ENCODE measurements at places on chromosomes 7 and 10. TPM values are rescaled to one million over a fixed set of nuclear protein-coding genes. Genes with fewer than 3 reads are reported as not detected.

- DNase-seq: no peak
Observed at GRCh38 chr7:157670490-157671357, 333.9 kb downstream of the DNAJB6 start.

Gene RNF133
- polyA plus RNA-seq: 0.22 TPM

DNA sequence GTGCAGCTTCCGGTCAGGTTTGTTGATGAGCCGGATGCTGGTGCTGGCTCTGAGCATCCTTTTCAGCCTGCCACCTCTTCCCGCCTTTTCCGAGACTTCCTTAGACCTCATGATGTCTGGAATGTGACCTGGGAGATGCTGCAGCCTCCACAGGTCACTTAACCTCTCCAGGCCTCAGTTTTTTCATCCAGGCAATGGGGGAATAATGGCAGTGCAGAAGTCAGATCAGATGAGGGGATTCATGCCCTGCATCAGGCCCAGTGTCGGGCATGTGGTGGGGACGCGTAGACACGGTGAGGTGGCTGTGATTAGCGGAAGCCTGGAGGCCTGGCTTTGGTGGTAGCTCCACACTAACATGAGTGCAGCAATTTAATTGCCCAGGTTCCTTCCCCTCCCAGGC is 24.6 kb downstream of the PFKFB3 start:
- no peak for DNase-seq

DNA sequence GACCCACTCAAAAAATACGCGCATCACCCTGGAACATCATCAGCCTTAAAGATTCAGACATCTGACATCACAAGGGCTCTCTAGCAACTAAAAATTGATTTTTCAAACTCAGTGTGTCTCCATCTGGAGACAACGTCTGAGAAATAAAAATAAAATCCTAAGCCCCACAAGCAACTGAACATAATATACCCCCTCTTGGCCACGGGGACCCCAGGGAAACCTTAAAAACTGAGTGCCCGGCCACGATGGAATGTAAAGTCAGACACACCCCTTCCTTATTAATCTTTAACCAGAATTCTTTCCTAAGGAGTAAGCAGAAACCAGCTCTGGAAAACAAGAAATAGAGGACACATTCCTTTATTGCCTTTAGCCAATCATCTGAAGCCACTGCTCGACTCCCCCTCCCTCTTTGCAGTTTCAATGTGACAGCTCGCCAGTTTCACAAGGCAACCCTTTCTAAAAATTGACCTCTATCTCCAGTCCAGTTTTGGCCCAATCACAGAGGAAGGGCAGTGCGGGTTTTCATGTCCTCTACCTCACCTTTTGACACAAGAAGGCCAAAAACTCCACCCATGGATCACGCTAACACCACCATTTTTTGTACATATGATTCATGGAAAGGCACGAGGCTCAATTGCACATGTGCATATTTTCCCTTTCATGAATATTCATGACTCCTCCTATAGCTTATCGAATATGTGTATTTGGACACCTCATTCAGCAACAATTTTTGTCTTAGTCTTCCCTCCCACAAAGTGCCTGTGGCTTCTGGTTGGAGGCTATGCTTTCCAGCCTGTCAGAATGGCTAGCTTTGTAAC is 24.2 kb downstream of the IFIT3 start:
- no peak for DNase-seq

- no peak for DNase-seq
Observed at GRCh38 chr10:97981816-97982215, 48.6 kb downstream of the CRTAC1 start.

DNA sequence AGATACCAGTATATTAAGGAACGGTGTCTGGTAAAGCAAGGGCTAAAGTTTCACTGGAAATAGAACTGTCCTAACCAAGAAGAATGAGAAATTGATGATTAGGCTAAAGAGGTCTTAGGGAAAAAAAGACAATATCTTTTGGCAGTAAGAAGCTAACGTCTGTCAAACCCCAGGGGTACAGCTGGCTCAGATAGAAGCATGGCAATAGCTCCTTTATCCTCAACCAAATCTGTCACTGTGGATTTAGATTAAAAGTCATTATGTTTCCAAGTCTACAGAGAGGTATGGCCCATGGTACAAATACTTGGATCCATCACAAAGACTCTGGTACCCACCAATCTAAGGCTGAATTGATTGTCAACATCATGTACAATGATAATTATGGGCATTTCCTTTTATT is 8.6 kb upstream of the SLC16A9 start:
- DNase-seq: no peak

Gene STRIP2
- polyA plus RNA-seq: 9.3 TPM

DNA sequence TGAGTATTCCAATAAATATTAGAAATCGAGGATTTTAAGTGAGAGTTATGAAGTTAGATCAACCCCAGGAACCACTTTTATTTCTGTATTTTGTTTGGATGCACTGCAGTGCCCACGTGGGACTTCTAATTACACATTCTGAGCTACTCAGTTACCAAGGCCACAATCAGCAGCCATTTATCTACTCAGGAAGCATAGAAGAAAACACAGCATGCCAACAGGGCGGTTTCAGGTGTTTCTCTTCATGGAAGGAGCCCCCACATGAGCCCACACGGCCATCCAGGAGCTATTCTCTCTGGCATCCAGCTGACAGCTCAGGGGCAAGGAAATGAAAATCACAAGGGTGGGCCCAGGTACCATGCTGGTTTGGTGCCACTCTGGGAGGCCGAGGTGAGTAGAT is 266.5 kb upstream of the MKLN1 start:
- no peak for DNase-seq

GRCh38 chr7:142703655-142704305 is 45.5 kb upstream of the PRSS1 start:
- no peak for DNase-seq

Gene EPHB6
- 3.6 TPM for polyA plus RNA-seq

DNA sequence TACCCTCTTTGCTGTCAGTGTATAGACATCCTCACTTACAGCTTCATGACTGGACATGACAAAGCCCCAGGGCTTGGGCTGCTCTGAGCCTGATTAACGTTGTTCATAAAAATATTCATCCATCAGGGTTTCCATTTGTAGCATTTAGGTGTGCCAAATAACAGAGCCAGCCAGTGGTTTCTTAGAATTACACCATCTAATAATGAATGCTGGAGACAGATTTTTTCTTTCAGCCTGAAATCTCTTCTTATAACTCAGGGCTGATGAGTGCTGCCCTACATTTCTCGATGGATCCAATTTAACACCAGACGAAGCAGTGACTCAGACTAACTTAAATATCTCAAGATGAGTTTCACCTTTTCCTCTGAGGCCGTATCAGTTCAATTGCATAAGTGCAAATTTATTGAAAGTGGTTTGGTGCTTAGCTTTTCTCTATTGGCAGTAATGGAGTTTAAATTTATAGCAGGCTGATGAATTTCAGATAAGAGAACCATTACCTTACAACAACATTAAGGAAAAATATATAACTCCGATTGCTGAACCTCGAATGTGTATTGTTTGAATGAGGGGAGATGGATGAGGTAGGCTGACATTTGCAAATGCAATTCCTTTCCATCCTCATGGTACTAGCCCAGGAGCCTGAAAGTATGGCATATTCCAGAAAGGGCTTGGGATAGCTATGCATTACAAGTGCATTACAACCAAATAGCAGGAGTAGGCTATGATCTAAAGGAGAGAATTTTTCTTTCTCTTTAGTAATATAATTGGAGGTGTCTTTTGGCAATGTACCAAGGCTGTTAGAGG is 900.6 kb downstream of the KCNMA1 start:
- peak; percentile 3 for DNase-seq

DNA sequence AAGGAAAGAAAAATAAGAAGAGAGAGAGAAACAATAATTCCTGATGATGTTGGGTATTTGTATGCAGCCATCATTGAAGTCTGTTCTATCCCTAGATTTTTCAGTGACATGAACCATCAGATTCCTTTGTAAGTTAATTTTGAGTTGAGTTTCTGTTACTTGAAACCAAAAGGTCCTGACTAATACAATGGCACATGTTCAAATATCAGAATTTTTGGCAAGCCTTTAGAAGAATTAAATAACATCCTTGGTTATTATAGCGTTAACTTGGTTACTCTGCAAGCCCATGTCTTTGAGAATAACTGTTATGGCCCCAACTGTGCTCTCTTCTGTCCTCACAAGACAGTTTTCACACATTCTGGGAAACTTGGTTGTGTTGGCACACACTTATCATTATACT is 66.5 kb downstream of the SYPL1 start:
- no peak for DNase-seq

Gene TAS2R5
- 2.5 TPM for polyA plus RNA-seq

- no peak for DNase-seq
Observed at GRCh38 chr10:88113657-88114272, 250.3 kb downstream of the PTEN start.

Gene ADAM22
- polyA plus RNA-seq: 11.9 TPM

Gene WEE2
- 0.22 TPM for polyA plus RNA-seq

Gene RBP3
- polyA plus RNA-seq: 0.12 TPM

Gene MYH16
- 0.08 TPM for polyA plus RNA-seq

Gene VWDE
- polyA plus RNA-seq: 1.5 TPM

Gene KCNIP2
- polyA plus RNA-seq: 6.0 TPM

DNA sequence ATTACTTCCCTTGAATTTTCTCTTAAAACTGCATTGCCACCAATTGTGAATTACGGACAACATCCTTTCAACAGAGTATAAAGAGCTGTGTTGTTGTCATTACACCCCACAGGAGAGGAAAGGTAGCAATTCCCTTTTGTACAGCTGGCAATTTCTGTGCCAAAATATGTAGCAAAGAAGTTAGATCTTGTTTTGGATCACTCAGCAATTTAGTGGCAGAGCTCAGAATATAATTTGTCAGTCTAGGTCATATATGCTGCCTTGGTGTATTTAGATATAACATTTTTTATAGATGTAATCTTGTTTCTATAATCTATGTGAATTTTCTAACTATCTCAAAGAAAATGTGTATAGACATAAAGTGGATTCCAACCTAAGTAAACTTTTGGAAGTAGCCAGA is 38.8 kb downstream of the NRBF2 start:
- no peak for DNase-seq

Gene LRRD1
- 0.75 TPM for polyA plus RNA-seq

Gene MUC3A
- 0.10 TPM for polyA plus RNA-seq

DNA sequence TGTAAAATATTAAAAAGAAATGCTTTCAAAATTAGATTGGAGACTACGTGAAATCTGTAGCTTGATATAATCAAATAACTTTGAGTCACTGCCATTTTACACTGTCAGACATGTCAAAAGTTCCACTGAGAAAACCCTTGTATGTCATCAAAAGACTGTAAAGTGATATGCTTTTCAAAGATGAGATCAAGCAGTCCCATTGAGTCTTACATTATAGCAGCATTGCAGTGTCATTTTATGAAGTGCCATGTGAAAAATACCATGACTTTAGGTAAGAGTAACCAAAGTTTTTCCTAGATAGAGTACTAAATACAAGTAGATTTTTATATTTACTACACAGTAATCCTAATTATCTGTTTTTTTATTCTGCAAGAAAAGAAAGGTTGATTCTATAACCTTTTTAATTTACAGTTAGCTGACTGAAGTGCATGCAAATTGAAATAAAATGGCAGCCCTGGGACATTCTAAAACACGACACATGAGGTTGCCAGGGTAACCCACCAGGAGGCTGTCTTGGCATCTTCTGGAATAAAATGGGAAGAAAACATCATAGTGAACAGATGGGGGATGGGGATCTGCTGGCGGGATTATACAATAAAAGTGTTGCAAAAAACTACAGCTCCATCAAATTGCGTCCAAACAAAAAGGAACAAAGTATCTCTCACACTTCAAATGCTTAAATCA is 91.3 kb upstream of the TMEM106B start:
- peak; percentile 11 for DNase-seq

DNA sequence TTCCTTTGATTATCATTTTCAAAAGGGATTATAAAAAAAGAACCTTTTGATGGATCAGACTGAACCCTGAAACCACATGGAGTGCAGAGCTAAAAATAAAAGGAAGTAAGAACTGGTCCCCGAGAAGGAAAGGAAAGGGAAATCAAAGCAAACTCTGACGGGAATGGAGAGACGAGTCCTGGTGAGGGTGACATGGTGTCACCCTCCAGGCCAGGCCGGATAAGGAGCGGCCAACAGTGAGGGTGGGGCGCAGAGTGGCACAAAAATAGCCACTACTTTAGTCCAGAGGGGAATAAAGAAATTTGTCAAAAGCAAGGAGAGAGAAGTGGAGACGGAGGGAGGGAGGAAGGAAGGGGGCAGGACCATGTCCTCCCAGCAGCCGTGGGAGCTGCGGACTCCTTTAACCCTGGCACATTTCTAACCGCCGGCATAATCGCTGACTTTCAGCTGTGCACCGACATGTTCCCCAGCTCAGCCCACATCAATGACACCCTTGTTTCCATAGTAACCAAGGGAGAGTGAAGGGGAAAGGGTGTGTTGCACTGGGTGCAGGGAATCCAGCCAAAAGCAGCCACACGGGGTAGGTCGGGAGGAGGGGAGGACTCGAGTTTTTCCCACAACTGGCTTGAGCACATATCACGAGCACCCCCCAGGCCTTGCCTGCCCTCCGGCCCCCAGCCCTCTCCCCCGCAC is 29.7 kb downstream of the TRIM8 start:
- DNase-seq: no peak

- no peak for DNase-seq
Observed at GRCh38 chr10:108352771-108353170, 1188.3 kb upstream of the SORCS1 start.

- no peak for DNase-seq
Observed at GRCh38 chr7:98848918-98849317, 20.9 kb downstream of the TMEM130 start.

Gene ELOVL3
- polyA plus RNA-seq: 0.94 TPM

DNA sequence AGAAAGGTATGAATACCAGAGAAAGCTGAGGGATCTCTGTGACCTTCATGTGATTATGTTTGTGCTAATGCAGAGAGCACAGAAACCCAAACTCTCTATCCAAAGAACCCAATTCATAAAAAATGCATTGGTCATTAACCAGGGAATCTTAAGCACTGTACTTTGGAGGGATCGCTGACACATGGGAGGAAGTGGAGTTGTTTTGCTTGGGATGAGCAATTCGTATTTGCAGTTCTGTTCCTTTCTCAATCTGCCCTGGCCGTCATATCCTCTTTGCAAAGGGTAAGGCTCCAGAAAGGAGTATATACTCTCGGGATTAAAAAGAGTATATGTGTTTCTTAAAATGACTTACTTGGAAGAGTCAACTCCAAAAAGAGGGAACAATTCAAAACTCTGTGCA is 221.3 kb downstream of the POU6F2 start:
- no peak for DNase-seq

GRCh38 chr10:5071411-5072198 is 22.6 kb upstream of the AKR1C3 start:
- DNase-seq: peak; percentile 79

Gene GJD4
- polyA plus RNA-seq: 4.2 TPM

DNA sequence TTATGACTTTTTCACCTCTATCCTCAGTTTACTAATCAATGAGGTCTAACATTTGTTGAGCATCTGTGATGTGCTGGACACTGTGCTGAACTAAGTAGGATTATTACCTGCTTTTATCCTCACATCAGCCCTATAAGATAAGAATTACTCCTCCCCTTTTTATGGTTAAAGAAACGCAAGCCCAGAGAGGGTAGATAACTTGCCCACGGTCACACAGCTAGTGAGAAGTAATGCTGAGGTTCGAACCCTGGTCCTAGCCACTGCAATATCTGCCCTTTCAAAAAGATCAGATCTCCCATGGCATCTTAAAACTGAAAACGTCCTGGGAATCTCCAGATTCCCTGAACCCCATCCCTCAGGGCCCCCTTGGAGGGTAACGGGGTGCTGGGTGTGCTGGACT is 118.3 kb downstream of the C10orf105 start:
- DNase-seq: no peak
